CD4-positive, alpha-beta T cell (primary cell): ENCODE measurements at places on chromosomes 6 and 20. TPM values are rescaled to one million over a fixed set of nuclear protein-coding genes. Genes with fewer than 3 reads are reported as not detected.
A peak's percentile ranks its signal among the peaks of the same experiment; 100 is the strongest.

Gene ARFGEF3
- not detected for total RNA-seq

Gene WFDC5
- total RNA-seq = not detected

Gene ZKSCAN8
- 23.2 TPM for total RNA-seq

Gene SGK2
- 0.38 TPM for total RNA-seq

GRCh38 chr6:149132336-149132735, 185.2 kb upstream of the TAB2 start:
- H3K36me3 ChIP-seq = no peaks in the 10 kb centered on the region
- H3K27me3 ChIP-seq = no peaks in the 10 kb centered on the region
- no peak for DNase-seq
- peaks cover 40% of the 10 kb centered on the region for H3K4me1 ChIP-seq
- no peak overlapping the region for H3K4me3 ChIP-seq
- H3K27ac ChIP-seq = no peak overlapping the region

GRCh38 chr6:85867595-85867994, 224.9 kb upstream of the SYNCRIP start:
- H3K4me3 ChIP-seq = no peak overlapping the region
- H3K27ac ChIP-seq = no peak overlapping the region
- no peaks in the 10 kb centered on the region for H3K27me3 ChIP-seq
- peaks cover 11% of the 10 kb centered on the region for H3K4me1 ChIP-seq
- no peaks in the 10 kb centered on the region for H3K36me3 ChIP-seq

GRCh38 chr6:124655866-124656265, 306.4 kb upstream of the RNF217 start:
- H3K27me3 ChIP-seq = no peaks in the 10 kb centered on the region
- no peak for DNase-seq
- H3K27ac ChIP-seq = no peak overlapping the region
- H3K36me3 ChIP-seq = no peaks in the 10 kb centered on the region
- no peaks in the 10 kb centered on the region for H3K4me1 ChIP-seq

DNA sequence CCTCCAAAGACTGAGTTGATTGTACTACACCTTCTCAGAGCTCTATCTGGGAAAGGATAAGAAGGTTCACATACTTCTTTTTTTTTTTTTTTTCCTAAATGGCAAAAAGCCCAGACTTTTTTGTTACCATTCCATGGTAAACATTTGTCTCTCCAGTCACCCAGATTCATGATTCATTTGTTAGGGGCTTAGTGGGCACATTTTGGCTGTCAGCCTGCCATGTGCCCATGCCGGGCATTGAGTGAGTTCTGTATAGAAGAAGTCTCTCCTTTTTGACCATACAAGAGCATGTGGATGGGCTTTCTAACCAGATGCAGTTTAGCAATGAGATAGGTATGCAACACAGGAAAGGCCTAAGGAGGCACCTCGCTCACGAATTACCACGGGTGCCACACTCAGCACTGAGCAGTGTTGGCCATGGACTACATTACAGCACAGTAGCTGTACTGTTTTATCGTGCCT, 447.5 kb upstream of the HSF2 start:
- H3K27ac ChIP-seq = no peak overlapping the region
- H3K36me3 ChIP-seq = no peaks in the 10 kb centered on the region
- DNase-seq = no peak
- H3K4me1 ChIP-seq = no peaks in the 10 kb centered on the region
- H3K4me3 ChIP-seq = no peak overlapping the region

- DNase-seq = no peak
- H3K4me1 ChIP-seq = no peaks in the 10 kb centered on the region
- H3K36me3 ChIP-seq = no peaks in the 10 kb centered on the region
- H3K27me3 ChIP-seq = peaks cover 20% of the 10 kb centered on the region
- no peak overlapping the region for H3K4me3 ChIP-seq
These were observed 3.8 kb downstream of the SLC13A3 start for GRCh38 chr20:46647469-46647868.

DNA sequence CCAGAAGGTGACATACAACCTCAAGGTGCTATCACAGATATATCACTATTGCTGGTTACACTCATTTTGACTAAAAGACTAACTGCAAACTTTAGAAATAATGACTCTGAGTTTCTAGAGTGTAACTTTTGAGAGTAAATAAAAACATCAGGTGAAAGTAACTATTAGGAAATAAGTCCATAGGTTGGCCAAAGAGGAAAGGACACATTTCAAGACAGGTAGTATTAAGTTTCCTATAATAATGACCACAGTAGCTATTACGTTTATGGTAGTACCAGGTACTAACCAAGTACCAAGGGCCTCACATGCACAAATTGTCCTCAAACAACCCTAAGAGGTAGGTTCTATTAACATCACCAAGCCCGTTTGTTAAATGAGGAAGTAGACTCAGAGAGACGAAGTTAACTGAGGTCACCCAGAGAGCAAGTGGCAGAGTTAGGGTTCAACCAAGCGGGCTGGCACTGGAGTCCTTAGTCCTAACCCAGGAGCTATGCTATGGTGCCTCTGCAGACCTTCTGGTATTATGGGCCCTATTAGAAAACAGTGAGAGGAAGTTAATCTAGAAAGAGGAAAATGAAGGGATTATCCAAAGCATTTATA, 36.8 kb downstream of the HEBP2 start:
- DNase-seq = no peak
- no peaks in the 10 kb centered on the region for H3K27me3 ChIP-seq
- no peak overlapping the region for H3K27ac ChIP-seq
- no peaks in the 10 kb centered on the region for H3K36me3 ChIP-seq
- H3K4me3 ChIP-seq = no peak overlapping the region

DNA sequence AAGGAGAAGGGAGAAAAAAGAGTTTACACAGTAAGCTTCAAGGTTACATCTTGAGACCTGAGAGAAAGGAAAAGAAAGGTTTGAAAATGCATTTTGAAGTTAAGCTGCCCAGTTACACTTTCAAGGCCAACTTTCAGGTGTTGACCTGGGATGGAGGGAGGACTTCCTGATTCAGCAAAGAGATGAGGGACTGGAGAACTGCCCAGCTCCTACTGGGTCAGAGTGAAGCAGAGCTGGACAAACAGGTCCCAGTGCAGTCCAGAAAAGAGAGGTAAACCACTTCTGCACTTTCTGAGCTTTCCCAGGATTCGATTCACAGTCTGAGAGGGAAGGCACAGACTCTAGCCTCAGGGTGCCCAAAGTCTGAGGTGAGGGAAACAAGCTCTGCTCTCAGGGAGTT, 6.0 kb upstream of the TJAP1 start:
- no peaks in the 10 kb centered on the region for H3K36me3 ChIP-seq
- no peak overlapping the region for H3K4me3 ChIP-seq
- no peak overlapping the region for H3K27ac ChIP-seq
- no peaks in the 10 kb centered on the region for H3K4me1 ChIP-seq
- DNase-seq = no peak

GRCh38 chr20:21397341-21398108, at the start of gene NKX2-4:
Gene NKX2-4 (minus strand): TSS chr20:21397526. CDS start chr20:21397399, 127 bp downstream.
- peaks cover 11% of the 10 kb centered on the region for H3K4me1 ChIP-seq
- H3K27me3 ChIP-seq = peaks cover 89% of the 10 kb centered on the region
- no peak for DNase-seq
- no peak within 1 kb of the TSS for H3K27ac ChIP-seq

GRCh38 chr20:50367104-50367674, 143.0 kb upstream of the PTPN1 start:
- no peak overlapping the region for H3K4me3 ChIP-seq
- peaks cover 6% of the 10 kb centered on the region for H3K4me1 ChIP-seq
- no peaks in the 10 kb centered on the region for H3K36me3 ChIP-seq
- no peaks in the 10 kb centered on the region for H3K27me3 ChIP-seq
- no peak overlapping the region for H3K27ac ChIP-seq

DNA sequence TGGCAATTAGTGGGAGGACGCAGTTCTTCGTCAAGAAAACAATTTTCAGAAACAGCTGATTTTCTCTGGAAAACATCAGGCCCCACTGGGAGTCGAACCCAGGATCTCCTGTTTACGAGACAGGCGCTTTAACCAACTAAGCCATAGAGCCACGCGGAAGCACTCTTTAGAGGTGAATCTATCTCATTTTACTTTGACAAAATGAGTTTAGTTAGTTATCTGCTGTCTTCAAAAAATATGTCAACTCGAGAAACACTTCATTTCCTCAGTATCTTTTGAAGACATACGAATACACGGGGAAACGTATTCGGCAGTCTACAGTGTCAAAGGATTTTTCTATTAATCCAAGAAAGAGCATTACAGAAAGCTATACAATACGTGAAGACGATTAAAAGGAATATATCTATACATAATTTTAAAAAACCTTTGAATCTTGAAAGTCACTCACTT, 26.7 kb downstream of the GPX6 start:
- H3K4me1 ChIP-seq = peaks cover 17% of the 10 kb centered on the region
- H3K36me3 ChIP-seq = no peaks in the 10 kb centered on the region
- peaks cover 51% of the 10 kb centered on the region for H3K27me3 ChIP-seq

DNA sequence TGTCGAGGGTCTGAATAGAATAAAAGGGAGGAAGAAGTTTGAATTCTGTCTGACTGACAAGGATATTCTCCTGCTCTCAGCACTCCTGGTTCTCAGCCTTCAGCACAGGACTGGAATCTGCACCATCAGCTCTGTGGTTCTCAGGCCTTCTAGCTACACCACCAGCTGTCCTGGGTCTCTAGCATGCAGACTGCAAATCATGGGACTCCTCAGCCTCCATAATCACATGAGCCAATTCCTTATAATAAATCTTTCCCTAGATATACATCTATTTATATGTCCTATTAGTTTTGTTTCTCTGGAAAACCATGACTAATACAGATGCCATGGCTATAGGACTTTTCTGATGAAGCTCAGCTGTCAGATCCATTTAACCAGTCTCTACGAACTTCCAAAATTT, 132.8 kb upstream of the ECI2 start:
- no peaks in the 10 kb centered on the region for H3K4me1 ChIP-seq
- DNase-seq = no peak
- H3K27me3 ChIP-seq = no peaks in the 10 kb centered on the region
- no peak overlapping the region for H3K4me3 ChIP-seq

DNA sequence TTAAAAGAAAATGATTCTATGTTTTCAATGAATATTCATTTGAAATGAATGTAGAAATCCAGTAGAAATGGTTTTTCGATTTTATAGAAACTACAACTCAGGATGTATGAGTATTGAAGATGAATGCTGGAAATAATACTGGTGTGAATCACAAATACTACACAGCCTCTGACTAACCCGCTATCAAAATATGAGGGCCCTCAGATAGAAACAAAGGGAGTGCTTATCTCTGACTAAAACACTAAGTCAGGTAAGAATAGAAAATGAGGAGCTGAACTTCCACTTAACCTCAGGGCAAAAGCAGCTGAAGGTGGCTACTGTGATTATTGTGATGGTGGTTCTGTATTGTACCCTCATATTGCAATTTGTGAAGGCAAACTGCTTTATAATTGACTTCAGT, 220.9 kb upstream of the RNF217 start:
- no peak overlapping the region for H3K27ac ChIP-seq
- H3K4me3 ChIP-seq = no peak overlapping the region
- no peak for DNase-seq
- H3K27me3 ChIP-seq = no peaks in the 10 kb centered on the region

DNA sequence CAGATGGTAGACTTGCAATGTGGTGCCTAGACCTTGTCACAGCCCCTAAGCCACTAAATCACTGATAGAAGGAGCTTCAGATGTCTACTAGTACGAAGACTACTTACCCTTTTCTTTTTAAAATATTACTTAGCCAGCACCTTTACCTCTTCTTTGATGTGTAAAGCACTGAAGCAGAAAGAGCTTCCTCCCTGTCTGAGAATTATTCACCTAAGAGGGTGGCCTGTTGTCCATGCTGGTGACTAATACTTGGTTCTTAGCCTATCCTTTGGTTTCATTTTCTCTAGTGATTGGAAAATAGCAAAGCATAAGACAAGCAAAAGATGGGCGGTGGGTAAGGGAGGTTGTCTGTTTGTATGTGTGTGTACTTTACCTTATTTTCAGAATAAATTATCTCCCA, 794.6 kb downstream of the TFAP2A start:
- H3K4me3 ChIP-seq = no peak overlapping the region
- no peak overlapping the region for H3K27ac ChIP-seq
- DNase-seq = no peak
- H3K27me3 ChIP-seq = no peaks in the 10 kb centered on the region
- no peaks in the 10 kb centered on the region for H3K36me3 ChIP-seq
- H3K4me1 ChIP-seq = no peaks in the 10 kb centered on the region

DNA sequence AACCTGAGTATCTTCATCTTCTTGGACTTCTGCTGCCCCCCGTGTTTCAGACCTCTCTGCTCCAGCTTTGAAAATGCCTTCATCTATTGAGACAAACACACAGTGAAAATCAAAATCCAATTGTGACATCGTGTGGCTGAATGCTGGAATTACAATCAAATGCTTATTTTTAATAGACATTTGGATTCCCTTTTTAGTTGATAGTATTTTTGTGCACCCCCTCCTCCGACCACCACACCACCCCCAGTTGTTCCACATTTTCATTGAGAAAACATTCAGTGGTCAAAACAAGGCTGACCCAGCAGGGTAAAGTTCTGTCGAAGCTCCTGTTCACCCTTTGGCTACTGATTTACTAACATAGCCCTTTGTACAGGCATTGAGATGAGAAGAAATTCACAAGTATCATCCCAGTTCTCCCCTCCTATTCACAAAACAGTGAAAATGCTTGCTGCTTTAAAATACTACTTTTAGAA, 79.0 kb downstream of the NRSN1 start:
- H3K27me3 ChIP-seq = no peaks in the 10 kb centered on the region
- no peaks in the 10 kb centered on the region for H3K36me3 ChIP-seq
- no peaks in the 10 kb centered on the region for H3K4me1 ChIP-seq
- no peak overlapping the region for H3K4me3 ChIP-seq
- no peak overlapping the region for H3K27ac ChIP-seq

- peaks cover 3% of the 10 kb centered on the region for H3K27me3 ChIP-seq
- no peaks in the 10 kb centered on the region for H3K36me3 ChIP-seq
- no peak overlapping the region for H3K27ac ChIP-seq
- no peak for DNase-seq
These were observed 94.4 kb downstream of the MKKS start for GRCh38 chr20:10339609-10340008.

- no peak overlapping the region for H3K4me3 ChIP-seq
- no peaks in the 10 kb centered on the region for H3K4me1 ChIP-seq
- H3K36me3 ChIP-seq = no peaks in the 10 kb centered on the region
- no peak overlapping the region for H3K27ac ChIP-seq
- no peak for DNase-seq
- H3K27me3 ChIP-seq = peaks cover 5% of the 10 kb centered on the region
These were observed 171.3 kb upstream of the KCNK16 start for GRCh38 chr6:39493777-39494176.

- no peak for DNase-seq
- no peak overlapping the region for H3K27ac ChIP-seq
- H3K36me3 ChIP-seq = no peaks in the 10 kb centered on the region
- H3K4me1 ChIP-seq = no peaks in the 10 kb centered on the region
- no peaks in the 10 kb centered on the region for H3K27me3 ChIP-seq
These were observed 2.9 kb upstream of the TDRD6 start for GRCh38 chr6:46684771-46685170.

- no peak overlapping the region for H3K27ac ChIP-seq
- H3K36me3 ChIP-seq = no peaks in the 10 kb centered on the region
- no peak overlapping the region for H3K4me3 ChIP-seq
- H3K4me1 ChIP-seq = no peaks in the 10 kb centered on the region
These were observed 87.5 kb downstream of the SAMD5 start for GRCh38 chr6:147595961-147596360.

- H3K27ac ChIP-seq = peak overlapping the region; percentile 81
- no peak for DNase-seq
- no peaks in the 10 kb centered on the region for H3K27me3 ChIP-seq
- peaks cover 23% of the 10 kb centered on the region for H3K4me1 ChIP-seq
- H3K36me3 ChIP-seq = peaks cover 51% of the 10 kb centered on the region
- no peak overlapping the region for H3K4me3 ChIP-seq
These were observed 6.7 kb downstream of the STK4 start for GRCh38 chr20:44973053-44973452.
